Motor neuron (in vitro differentiated cells): ENCODE measurements at places on chromosomes 6 and 20. TPM values are rescaled to one million over a fixed set of nuclear protein-coding genes. Genes with fewer than 3 reads are reported as not detected.

Gene LATS1
- 13.5 and 14.9 TPM in 2 replicates for total RNA-seq

Gene LY86
- not detected in 2 replicates for total RNA-seq

- ATAC-seq = no peak
These were observed 173.2 kb upstream of the FOXA2 start for GRCh38 chr20:22757424-22758183.

Gene ABHD16B
- total RNA-seq = not detected in 2 replicates

GRCh38 chr20:1783245-1783644 lies 112.0 kb upstream of the SIRPA start:
- ATAC-seq = no peak

GRCh38 chr6:54188846-54189245 lies 77.6 kb downstream of the MLIP start:
- ATAC-seq = no peak

- no peak for ATAC-seq
These were observed 119.5 kb downstream of the SCAF8 start for GRCh38 chr6:154852687-154853086.

- ATAC-seq = no peak
These were observed 48.1 kb upstream of the BMP2 start for GRCh38 chr20:6719369-6719721.

- ATAC-seq = no peak
These were observed 85.9 kb downstream of the SYNJ2 start for GRCh38 chr6:158067436-158068015.

DNA sequence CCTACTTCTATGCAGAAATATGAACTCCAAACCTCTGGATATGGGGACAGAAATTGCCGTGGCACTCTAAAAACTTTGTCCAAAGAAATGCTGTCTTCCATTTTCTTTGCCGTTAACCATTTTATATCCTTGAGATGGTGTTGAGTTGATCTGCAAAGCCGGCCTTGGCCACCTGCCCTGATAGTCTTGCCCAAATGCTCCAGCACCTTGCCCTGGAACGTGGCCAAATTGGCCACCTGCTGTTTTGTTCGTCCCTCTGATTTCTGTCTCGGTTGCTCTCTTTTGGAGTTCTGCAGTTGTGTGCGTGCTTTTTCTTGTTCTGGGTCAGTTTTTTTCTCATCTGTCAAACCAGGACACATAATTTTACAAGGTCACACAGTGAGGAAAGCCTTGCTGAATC lies 239.7 kb upstream of the GMDS start:
- no peak for ATAC-seq

GRCh38 chr6:16774437-16774836 lies 13.2 kb upstream of the ATXN1 start:
- ATAC-seq = no peak

- no peak for ATAC-seq
These were observed 8.5 kb downstream of the MTCH1 start for GRCh38 chr6:36977470-36977941.

DNA sequence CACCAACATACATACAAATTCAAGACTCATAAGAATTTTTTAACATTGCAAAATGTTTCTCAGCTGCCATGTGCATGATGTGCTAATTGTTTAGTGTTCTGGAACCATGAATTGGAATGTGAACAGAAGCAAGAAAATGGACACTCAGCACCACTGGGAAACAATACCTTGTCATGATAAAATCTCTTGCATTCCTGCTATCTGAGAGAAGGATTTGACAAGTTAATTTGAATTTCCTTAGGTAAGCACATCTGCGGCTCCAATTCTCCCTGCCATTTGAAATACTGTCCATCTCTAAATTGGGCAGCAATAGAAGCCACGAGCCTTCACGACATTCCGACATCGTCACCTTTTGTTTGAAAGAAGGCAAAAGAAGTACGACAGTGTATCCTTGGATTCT lies 1104.6 kb upstream of the MAP3K7 start:
- ATAC-seq = no peak

Gene STMND1
- total RNA-seq = 0.05 and 0.31 TPM in 2 replicates

DNA sequence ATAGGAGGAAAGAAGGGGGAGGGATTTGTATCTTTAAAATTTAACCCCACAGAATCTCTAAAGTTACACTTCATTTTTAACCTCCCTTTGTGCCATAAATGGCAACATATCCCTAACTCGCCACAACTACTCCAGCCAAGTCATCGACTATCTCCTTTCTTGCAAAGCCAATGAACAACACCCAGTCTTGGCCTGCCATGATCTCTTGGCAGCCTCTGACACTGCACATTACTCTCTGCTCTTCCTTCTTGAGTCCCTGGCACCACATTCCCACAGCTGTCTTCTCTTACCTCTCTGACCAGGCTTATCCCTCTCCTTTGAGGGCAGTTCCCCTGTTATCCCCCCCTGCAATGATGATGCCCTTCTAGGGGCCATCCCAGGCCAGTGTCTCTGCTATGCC lies 42.5 kb downstream of the MBOAT1 start:
- no peak for ATAC-seq

Gene TREM2
- total RNA-seq = not detected in 2 replicates

DNA sequence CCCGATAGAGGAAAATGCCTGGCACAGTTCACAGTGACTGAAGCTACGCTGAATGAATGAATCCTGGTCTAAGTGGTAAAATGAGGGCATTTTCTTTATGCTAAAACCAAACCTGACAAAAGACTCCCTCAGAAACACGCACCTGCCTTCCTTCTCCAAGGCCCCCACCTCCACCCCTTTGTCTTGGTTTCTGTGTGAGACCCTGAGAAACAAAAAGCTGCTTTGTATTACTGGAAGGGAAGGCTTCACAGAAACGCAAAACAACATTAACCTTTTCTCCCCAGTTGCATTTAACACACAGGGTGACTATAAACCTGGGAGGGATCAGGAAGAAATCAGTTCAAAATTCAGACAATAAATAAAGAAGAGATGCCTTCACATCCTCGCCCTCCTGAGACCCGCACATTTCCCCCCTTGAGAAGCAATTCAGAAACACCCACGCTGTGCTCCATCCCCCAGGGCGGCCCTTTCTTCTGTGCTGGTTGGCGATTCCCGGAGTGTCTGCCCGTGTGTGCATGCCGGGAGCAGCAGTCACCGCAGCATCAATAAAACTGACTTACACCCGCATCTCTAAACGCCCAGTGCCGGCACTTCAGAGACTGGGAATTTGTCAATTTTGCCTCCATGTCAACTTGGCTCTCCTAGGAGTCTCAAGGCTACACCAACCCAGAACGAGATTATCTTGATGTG lies 67.2 kb upstream of the TRAF3IP2 start:
- ATAC-seq = no peak

GRCh38 chr6:81859884-81860283 lies 107.4 kb upstream of the TENT5A start:
- ATAC-seq = no peak

Gene ZSWIM1
- 7.7 and 8.7 TPM in 2 replicates for total RNA-seq

Gene PAQR8
- 4.8 and 4.9 TPM in 2 replicates for total RNA-seq

DNA sequence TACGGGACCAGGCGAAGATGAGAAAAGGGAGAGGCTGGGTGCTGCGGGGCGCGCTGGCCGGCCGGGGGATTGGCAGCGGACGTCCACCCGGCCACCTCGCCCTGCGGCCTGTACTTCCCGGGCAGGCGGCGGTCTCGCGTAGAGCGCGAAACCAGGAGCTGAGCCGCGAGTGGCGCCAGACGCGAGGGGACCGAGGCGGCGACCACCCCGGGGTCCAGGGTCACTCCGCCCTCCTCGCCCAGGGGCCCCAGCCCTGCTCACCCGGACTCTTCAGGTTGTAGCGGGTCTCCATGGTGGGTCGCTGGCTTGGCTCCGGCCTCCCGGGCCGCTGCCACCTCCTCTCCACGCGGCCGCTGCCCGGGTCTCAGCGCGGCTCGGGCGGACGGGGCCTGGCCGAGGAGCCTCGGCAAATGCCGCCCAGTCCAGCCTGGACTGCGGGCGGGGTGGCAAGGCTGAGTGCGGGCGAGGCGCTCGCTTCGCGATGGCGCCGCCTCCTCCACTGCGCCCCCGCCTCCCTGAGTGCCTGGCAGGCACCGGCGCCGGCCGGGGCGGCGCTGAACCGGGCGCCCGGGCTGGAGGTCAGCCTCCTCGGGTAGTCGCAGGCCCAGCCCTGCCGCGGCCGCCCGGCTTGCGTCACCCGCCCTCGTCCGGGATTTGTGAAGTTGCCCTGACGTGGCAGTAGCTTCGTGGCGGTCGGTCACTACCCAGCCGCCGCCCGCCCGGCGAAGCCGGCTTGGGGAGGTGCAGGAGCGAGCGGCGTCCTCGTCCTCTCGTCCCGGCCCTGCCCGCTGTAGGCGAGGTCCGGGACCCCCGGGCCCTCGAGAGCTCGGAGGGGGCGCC lies at the start of gene UBE2J1:
TSS of gene UBE2J1 (minus strand) at position 445 of the 840 bp plus-strand sequence. CDS start at position 292, 153 bp downstream.
- ATAC-seq = peak; percentile 91

GRCh38 chr6:163816441-163816840 lies 401.9 kb downstream of the QKI start:
- no peak for ATAC-seq

Gene SMPD2
- total RNA-seq = 11.0 and 12.4 TPM in 2 replicates

DNA sequence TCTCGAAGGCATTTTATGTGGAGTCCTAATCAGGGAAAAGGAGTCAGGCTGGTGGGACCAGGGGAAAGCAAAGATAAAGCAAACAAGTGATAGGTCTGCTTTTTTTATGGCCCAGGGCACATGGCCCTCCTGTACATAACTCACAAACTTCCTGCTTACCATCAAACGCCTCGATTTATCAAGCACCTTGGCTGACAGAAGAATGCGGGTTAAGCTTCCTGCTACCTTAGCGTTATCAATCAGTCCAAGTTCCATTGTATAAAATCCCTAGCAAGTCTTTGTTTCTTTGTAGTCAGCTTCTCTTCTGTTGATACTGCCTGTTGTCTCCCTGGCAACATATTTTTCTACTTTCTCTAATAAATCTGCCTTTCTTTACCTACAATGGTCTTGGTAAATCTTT lies 4.1 kb upstream of the TRIM27 start:
- no peak for ATAC-seq

DNA sequence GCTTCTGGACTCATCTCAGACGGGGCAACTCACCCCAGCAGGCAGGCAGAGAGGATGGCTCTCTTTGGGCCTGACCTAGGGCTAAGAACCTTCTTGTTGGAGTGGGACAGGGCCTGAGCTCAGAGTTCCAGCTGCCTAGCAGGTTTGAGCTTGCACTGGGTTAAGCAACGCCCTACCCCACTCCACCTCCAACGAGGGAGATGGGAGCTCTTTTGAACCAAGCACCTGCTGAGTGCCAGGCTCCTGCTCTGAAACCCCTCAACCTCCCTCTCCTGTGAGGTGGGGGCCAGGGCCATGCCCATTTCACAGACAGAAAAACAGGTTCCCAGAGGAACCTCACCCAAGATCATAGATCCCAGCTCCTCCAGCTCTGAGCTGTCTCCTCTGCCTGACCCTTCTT lies 54.3 kb downstream of the SNAI1 start:
- no peak for ATAC-seq

GRCh38 chr6:143843677-143843999 lies 500 bp downstream of the LTV1 start:
- no peak for ATAC-seq

- no peak for ATAC-seq
These were observed 6.9 kb upstream of the SYNDIG1 start for GRCh38 chr20:24462460-24463010.

DNA sequence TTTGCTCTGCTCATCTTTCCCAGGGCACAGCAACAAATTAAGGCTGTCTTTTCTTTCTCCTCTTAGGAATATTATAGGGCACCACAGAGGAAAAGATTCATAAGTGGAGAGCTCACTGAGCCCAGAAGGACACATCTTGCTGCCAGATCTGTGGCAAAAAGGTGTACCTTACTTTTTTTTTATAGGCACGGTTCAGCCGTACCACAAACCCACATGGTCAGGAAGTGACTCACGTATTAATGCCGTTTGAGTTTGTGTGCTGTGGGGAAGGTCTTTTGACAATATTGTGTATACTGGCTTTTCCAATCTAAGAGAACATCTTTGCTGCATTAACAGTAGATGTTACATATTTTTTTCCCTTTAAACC lies 28.4 kb downstream of the PAQR8 start:
- no peak for ATAC-seq

- no peak for ATAC-seq
These were observed 31.3 kb downstream of the BCAS4 start for GRCh38 chr20:50826121-50826520.

DNA sequence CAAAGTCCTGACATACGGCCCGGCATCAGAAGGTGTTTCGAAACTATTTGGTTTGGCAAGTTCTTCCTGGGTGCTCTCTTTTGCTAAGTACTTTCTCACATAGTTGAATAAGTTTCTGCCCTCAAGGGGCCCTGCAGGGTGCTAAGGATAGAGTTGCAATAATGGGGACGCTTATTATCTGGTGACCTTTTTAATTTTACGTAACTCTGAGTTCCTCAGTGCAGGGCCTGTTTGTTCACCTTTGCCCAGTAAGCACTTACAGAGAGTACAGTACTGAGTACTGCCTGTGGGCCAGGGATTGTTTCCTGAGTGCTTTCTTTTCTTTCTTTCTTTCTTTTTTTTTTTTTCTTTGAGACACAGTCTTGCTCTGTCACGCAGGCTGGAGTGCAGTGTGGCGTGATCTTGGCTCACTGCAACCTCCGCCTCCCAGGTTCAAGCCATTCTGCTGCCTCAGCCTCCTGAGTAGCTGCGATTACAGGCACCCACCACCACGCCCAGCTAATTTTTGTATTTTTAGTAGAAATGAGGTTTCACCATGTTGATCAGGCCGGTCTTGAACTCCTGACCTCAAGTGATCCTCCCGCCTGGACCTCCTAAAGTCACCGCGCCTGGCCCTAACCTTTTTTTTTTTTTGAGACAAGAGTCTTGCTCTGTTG lies 4.5 kb upstream of the PXMP4 start:
- no peak for ATAC-seq

GRCh38 chr20:36344517-36345132 lies 38.5 kb downstream of the DLGAP4 start:
- ATAC-seq = peak; percentile 68
